Stimulated activated CD4-positive, alpha-beta T cell treated with anti-CD3 and anti-CD28 coated beads, Interleukin-2, amount 100 ng/mL, for 48 hours (primary cell): ENCODE measurements at places on chromosomes 3 and 15.

GRCh38 chr3:174116421-174116820, 718.9 kb downstream of the NLGN1 start:
- no peak for DNase-seq

GRCh38 chr3:193554811-193555210, at the start of gene ATP13A4:
Gene ATP13A4, minus strand, starts transcription at chr3:193554895. Its CDS starts 96 bp downstream, at chr3:193554799.
- no peak for DNase-seq

GRCh38 chr15:56794553-56795329, 61.4 kb upstream of the ZNF280D start:
- DNase-seq, result no peak

GRCh38 chr3:70488816-70489215, 176.4 kb upstream of the MDFIC2 start:
- DNase-seq, result no peak

GRCh38 chr15:57785039-57785438, 78.5 kb downstream of the POLR2M start:
- DNase-seq, result no peak

DNA sequence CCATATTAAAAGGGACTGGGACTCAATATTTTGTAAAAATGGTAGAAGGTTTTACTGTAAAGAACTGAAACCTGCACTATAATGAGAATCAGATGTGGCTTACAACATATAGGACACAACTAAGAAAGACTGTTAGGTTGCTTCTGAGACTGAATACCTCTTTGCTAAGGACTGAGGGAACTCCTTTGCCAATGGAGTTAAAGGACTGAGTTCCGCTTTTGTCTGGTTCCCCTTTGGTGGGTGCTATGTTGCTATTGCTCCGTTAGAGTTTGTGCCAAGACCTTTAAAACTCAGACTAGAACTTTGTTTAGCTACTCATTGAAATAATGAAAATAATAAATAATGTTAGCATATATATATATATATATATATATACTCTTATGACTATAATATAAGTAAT, 147.8 kb upstream of the KCNMB2 start:
- DNase-seq, result no peak

GRCh38 chr3:159739969-159740368, 248.7 kb upstream of the IL12A start:
- no peak for DNase-seq

DNA sequence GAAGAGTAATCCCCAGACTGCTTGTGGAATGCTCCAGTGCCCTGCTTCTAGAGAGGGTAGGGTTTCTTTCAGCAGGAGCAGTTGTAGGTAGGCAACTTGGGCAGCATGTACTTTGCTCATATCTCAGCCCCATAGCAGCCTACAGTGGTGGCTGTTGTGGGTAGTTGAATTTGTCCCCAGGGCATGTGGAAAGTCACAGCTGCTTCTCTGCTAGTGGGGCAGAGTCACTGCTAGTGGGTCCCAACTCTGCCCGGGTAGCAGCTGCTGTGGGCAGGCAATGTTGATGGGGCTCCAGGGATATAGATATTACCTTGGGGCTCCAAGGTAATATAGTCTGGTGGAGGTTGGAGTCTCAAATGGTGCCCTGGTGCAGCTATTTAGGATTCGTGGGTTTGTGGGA, 174.5 kb downstream of the OTOL1 start:
- DNase-seq, result no peak

DNA sequence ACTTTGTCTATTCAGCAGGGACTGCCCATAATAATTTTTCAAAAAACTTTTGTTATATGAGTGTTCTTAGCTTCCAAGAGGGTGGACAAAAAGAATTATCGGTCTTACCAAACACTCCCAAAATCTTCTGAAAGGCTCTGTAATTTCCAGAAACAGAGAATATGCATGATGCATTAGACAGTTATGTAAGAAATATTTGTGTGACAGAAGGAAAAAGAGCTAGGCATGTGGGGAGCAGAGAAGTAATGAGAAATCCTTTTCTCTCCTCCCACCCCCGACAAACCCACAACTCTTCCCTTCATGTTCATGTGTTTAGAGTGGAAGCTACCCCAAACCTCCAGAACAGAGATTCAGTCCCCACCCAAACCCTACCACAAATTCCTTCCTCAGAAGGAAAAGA, 86.8 kb downstream of the MYO5A start:
- DNase-seq, result no peak

DNA sequence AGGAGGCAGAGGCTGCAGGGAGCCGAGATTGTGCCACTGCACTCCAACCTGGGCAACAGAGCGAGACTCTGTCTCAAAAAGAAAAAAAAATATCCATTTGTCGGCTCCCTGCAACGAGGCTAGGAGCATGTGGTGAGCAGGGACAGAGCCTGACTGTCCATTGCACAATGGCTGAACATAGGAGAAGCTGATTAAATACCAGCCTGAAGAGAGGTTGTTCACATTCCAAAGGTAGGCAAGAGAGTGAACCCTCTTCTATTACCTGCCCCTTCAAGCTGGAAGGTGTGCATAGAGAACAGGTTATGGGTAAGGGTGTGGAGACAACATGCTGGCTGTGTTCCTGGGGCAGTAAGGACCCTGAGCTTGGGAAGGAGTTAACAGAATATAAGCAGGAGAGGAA, 78.7 kb downstream of the DAPK2 start:
- DNase-seq, result no peak

- no peak for DNase-seq
Measured at GRCh38 chr3:12040902-12041301, 36.7 kb downstream of the SYN2 start.

DNA sequence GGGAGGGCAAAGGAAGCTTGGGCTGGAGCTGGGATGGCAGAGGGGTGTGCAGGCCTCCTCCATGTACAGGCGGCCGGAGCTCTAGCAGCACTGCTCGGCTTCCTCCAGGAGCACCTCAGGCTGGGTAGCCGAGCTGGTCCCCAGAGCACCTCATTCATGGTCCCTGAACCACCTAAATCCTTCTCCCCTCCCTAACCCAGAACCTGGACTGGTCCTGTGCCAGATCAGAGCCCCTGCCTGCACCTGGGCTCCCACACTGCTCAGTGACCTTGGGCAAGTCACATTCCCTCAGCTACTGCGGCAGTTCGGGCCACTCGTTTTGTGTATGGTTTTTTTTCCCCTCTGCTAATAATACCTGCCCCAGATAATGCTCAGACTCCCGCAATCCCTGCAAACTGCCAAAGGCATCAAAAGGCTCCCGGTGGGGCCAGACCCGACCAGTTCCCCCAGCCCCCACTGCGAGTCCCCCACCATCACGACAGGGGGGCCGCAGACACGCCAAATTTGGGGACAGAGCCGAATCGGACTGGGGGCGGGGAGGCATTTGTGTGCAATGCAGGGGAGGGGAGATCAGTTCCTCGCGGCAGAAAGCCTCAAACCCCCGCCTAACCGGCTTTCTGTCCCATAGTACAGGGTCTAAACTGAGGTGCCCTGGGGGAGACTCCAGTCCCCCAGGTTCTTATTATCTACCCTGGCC, 1.3 kb downstream of the SEMA7A start:
- no peak for DNase-seq

DNA sequence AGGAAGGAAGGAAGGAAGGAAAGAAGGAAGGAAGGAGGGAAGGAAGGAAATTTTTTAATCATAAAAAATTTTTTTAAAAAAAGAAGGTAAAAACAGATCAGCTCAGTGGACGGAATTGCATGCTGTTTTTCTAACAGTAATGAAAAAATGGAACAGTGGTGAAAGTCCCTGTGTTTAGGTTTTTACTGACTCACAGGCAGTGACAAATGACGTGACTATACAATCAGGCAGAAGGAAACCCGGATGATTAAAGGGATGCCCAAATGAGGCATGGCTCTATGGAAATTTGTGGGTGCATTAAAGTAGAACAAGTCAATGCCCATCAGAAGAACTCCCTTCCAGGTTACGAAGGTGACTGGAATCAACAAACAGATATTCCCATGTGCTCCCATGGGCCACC, 135.0 kb downstream of the IMPG2 start:
- DNase-seq, result no peak

DNA sequence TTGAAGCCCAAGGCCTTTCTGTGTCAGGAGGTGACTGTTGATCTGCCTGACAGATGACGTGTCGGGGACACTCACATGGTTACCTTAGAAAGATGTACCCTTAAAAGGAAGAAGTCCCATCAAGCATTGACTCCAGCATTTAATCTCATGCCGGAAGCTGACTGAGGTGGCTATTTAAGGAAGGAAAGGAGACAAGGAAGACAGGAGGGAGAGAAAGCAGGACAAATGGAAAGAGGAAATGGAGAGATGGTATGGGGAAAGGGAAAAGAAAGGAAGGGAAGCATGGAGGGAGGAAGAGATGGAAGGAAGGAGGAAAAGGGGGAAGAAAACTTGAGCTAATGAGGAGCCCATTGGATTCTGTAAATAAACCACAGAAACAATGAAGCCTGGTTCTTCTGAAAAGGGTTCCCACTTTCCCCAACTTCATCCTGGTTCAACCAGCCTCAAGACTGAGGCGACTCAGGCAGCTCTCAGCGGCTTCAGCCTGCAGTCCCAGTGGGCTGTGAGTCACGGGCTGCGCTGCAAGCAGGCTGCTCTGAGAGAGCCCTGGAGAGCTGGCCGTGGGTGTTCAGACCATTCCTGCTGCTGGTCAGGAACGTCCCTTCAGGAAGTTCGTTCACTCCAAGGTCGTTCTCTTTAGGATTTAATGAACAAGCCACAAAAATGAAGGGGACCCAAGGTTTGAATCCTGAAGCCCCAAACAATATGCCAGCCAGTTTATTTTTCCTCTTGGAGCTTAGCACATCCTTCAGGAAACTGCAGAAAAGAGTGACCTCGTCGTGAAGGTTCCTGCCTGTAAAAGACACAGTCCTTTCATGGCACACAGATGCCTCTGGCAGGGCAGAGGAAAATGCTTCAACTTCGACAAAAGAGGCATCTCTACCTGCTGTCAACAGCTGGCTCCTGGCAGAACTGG, 69.6 kb upstream of the THBS1 start:
- DNase-seq, result no peak

- DNase-seq, result no peak
Measured at GRCh38 chr3:86814321-86814720, 176.6 kb downstream of the VGLL3 start.

DNA sequence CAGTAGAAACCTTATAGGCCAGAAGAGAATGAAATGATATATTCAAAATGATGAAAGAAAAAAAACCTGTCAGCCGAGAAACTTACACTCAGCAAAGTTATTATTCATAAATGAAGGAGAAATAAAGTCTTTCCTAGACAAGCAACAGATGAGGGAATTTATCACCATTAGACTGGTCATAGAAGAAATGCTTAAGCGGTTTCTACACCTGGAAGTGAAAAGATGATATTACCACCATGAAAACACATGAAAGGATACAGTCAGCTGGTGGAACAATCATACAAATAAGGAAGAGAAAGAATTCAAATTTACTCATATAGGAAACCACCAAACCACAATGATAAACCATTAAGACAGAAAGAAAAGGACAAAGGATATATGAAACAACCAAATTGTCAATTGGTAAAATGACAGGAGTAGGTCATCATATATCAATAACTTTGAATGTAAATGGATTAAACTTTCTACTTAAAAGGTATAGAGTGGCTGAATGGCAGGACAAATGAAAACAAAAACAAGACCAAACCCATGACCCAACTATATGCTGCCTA, 29.9 kb upstream of the PRR23C start:
- no peak for DNase-seq

DNA sequence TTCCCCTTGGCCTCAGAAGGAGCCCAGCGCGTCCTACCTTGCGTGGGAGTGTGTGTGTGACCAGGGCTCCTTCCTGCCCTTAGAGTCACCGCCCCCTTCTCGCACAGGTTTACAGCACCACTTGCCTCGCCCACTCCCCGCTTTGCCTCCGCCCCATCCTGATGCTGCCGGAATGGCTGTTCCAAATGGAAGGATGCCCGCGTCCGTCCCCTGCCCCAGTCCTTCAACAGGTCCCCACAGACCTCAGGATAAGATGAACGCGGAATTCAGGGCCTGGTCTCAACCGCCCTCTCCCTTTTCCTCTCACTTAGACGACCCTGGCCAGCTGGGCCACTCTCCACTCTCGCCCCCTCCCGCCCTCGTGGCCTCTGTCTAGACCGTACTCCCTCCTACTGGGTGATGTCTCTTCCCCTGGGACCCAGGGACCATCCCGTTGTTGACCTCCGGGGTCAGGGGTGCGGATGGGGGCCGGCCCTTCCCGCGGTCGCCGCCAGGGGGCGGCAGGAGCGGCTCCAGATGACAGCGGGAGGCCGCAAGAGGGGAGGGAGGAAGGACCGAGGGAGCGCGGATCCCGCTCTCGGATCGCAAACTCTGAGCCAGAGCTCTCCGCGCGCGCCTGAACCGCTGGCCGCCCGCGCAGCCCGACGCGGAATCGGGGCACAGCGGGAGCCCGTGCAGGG, at the start of gene THSD4:
THSD4 (plus strand) TSS at position 585 of the 680 bp plus-strand sequence.
- DNase-seq, result peak; percentile 67

- DNase-seq, result no peak
Measured at GRCh38 chr3:99250821-99251355, 349.4 kb upstream of the DCBLD2 start.

GRCh38 chr3:142165194-142165593, 15.8 kb upstream of the TFDP2 start:
- no peak for DNase-seq

DNA sequence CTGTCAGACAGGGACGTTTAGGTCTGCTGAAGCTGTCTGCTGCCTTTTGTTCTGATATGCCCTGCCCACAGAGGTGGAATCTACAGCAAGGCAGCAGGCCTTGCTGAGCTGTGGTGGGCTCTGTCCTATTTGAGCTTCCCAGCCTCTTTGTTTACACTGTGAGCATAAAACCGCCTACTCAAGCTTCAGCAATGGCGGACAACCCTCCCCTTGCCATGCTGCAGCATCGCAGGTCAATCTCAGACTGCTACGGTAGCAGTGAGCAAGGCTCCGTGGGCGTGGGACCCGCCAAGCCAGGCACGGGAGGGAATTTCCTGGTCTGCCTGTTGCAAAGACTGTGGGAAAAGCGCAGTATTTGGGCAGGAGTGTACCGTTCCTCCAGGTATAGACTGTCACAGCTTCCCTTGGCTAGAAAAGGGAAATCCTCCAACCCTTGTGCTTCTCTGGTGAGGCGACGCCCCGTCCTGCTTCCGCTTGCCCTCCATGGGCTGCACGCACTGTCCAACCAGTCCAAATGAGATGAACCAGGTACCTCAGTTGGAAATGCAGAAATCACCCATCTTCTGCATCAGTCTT, 71.4 kb downstream of the SPSB4 start:
- DNase-seq, result no peak

- DNase-seq, result no peak
Measured at GRCh38 chr15:48103647-48104046, 17.1 kb upstream of the SLC24A5 start.
